CD4-positive, alpha-beta memory T cell (primary cell): ENCODE measurements at places on chromosomes 1 and 21. TPM values are rescaled to one million over a fixed set of nuclear protein-coding genes. Genes with fewer than 3 reads are reported as not detected.

Gene ZNF695
- total RNA-seq, result not detected

GRCh38 chr1:111565079-111565478 is 54.5 kb upstream of the RAP1A start:
- no peaks in the 10 kb centered on the region for H3K36me3 ChIP-seq
- no peaks in the 10 kb centered on the region for H3K27me3 ChIP-seq
- DNase-seq, result no peak
- H3K27ac ChIP-seq, result no peak overlapping the region
- H3K4me1 ChIP-seq, result no peaks in the 10 kb centered on the region

DNA sequence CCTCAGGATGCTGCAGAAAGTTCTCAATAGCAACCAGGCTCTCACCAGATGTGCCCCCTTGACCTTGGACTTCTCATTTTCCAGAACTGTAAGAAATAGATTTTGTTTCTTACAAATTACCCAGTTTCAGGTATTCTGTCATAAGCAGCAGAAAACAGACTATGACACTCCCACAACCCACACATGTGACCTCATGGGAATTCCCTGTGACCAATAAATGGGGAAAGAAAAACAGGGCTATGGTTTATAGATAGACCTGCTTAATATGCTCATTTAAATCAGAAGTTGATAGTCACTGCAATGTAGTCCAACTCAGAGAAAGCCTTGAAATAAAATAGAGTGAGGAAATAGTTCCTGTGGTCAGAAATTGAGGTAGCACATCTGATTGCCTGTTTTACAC is 380.9 kb upstream of the PTBP2 start:
- H3K27me3 ChIP-seq, result no peaks in the 10 kb centered on the region
- H3K4me1 ChIP-seq, result no peaks in the 10 kb centered on the region
- no peak overlapping the region for H3K4me3 ChIP-seq
- no peak overlapping the region for H3K27ac ChIP-seq
- DNase-seq, result no peak

DNA sequence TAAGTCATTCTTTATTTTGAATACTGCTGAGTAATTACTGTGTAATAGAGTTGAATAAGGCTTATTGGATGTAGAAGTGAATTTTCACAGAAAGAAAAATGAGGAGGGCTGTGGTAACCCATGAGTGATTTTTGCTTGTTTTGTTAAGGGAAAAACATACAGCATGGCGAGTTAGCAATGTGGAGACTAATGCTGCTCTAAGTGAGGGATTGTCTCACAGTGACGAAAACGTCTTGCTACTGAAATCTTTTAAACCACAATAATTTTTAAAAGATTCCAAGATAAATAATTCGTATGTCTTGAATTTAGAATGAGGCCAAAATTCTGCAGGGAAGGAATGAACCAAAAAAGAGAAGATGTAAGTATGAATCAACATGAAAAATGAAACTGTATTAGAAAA is 16.2 kb upstream of the PLA2G4A start:
- no peaks in the 10 kb centered on the region for H3K36me3 ChIP-seq
- no peak overlapping the region for H3K27ac ChIP-seq
- no peaks in the 10 kb centered on the region for H3K27me3 ChIP-seq
- H3K4me1 ChIP-seq, result no peaks in the 10 kb centered on the region

DNA sequence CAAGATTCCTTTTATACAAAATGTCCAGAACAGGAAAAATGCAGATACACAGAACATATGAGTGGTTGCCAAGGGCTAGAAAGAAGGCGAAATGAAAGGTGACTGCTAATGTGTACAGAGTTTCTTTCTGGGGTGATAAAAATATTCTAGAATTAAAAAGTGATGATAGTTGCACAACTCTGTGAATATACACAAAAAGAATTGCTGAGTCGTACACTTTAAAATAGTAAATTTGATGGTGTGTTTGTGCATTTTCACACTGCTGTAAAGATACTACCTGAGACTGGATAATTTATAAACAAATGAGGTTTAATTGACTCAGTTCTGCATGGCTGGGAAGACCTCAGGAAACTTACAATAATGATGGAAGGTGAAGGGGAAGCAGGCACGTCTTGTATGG is 23.9 kb downstream of the KLHDC7A start:
- DNase-seq, result no peak
- no peaks in the 10 kb centered on the region for H3K36me3 ChIP-seq
- H3K4me3 ChIP-seq, result no peak overlapping the region
- H3K27me3 ChIP-seq, result no peaks in the 10 kb centered on the region
- H3K27ac ChIP-seq, result no peak overlapping the region
- no peaks in the 10 kb centered on the region for H3K4me1 ChIP-seq

- no peak for DNase-seq
- no peaks in the 10 kb centered on the region for H3K27me3 ChIP-seq
- H3K4me3 ChIP-seq, result no peak overlapping the region
- H3K4me1 ChIP-seq, result no peaks in the 10 kb centered on the region
- peaks cover 5% of the 10 kb centered on the region for H3K36me3 ChIP-seq
Measured at GRCh38 chr1:176073524-176074157, 133.4 kb downstream of the COP1 start.
